Liver (tissue), 10 donors: ENCODE measurements at places on chromosomes 1 and 21. TPM values are rescaled to one million over a fixed set of nuclear protein-coding genes. Genes with fewer than 3 reads are reported as not detected.

The ZC3H11A gene
- total RNA-seq, result 76.8 TPM

The TNFRSF4 gene
- total RNA-seq, result 0.08 TPM

The ALPL gene
- 37.9 TPM for total RNA-seq

The FOXO6 gene
- 0.08 TPM for total RNA-seq

The ADIPOR1 gene
- total RNA-seq, result 78.9 TPM

The SPRR2E gene
- not detected for total RNA-seq

The RAP1GAP gene
- 23.1 TPM for total RNA-seq

The COL16A1 gene
- total RNA-seq, result 3.8 TPM

The TNFSF4 gene
- 2.1 TPM for total RNA-seq

The ZNF678 gene
- total RNA-seq, result 7.5 TPM

The CAPN9 gene
- not detected for total RNA-seq

The ANGPTL1 gene
- 11.2 TPM for total RNA-seq

The RPE65 gene
- not detected for total RNA-seq

The FCRL1 gene
- total RNA-seq, result 0.84 TPM

The ST6GALNAC3 gene
- 5.0 TPM for total RNA-seq

The OR2G6 gene
- not detected for total RNA-seq

The JAM2 gene
- 1.3 TPM for total RNA-seq

The PDZK1 gene
- total RNA-seq, result 40.5 TPM

The ATP13A2 gene
- 9.9 TPM for total RNA-seq

The TTLL7 gene
- total RNA-seq, result 1.7 TPM

The OR2T29 gene
- not detected for total RNA-seq

The PRELP gene
- total RNA-seq, result 2.3 TPM

The SLC44A5 gene
- 0.25 TPM for total RNA-seq

The RCSD1 gene
- total RNA-seq, result 8.3 TPM

The DNM3 gene
- total RNA-seq, result 1.3 TPM

The CYP4A11 gene
- 190 TPM for total RNA-seq

The VTCN1 gene
- 0.59 TPM for total RNA-seq

The PEAR1 gene
- total RNA-seq, result 2.1 TPM

The ARHGEF16 gene
- total RNA-seq, result 5.6 TPM

The DMBX1 gene
- total RNA-seq, result not detected

The S100A1 gene
- total RNA-seq, result 0.33 TPM

The YTHDF2 gene
- 31.1 TPM for total RNA-seq

The CFHR3 gene
- total RNA-seq, result 64.2 TPM

The ESPN gene
- 66.1 TPM for total RNA-seq
